ENCODE measurements at places on chromosomes 7 and 10.

DNA sequence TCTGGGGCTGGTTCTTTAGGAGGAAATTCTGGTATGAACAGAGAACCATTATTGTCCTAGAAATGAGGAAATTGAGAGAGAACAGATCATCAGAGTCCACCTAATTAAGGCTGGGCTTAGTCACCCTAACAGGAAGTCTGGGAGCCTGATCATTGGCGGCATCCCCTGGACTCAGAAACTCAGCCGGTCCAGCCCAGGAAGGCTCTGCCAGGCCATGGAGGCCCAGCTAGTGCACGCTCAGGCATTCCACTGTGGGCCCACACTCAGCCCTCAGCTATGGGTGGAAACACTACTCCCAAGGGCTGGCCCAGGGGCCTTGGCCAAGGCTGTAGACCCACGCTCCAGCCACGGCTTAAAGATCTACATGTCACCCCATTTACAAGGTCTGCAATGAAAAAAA lies 109.2 kb downstream of the PTPN20 start:
- DNase-seq, result no peak

- no peak for DNase-seq
Measured at GRCh38 chr7:113367041-113367586, 248.8 kb upstream of the SMIM30 start.

- DNase-seq, result no peak
Measured at GRCh38 chr10:119210633-119211032, 3.3 kb downstream of the GRK5 start.

DNA sequence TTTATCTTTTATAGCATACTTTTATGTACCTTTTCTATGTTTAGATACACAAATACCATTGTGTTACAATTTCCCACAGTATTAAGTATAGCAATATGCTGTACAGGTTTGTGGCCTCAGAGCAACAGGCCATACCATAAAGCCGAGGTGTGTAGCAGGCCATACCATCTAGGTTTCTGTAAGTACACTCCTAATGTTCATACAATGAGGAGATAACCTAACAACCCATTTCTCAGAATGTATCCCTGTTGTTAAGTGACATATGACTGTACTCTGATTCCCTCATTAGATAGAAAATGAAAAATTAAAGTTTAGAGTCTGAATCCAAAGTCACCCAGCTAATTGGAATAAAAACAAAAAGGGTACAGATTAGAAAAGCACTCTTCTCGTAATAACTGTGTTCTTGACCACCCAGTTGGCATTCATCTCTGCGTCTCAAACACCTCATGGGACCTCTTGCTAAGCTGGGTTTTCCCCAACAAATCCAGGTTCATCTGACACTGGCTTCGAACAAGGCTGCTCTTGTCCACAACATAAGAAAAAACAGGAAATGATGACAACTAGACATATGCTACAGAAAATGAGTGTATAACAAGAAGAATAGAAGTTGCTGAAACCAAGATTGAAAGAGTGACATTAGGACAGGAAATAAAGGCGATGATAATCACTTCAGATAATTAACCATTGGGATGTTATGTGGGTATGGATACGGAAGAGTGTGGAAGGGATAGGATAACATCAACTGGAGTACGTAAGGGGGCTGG lies 1.4 kb downstream of the NDUFB8 start:
- no peak for DNase-seq

- DNase-seq, result no peak
Measured at GRCh38 chr10:104735036-104735756, 94.1 kb downstream of the SORCS3 start.

DNA sequence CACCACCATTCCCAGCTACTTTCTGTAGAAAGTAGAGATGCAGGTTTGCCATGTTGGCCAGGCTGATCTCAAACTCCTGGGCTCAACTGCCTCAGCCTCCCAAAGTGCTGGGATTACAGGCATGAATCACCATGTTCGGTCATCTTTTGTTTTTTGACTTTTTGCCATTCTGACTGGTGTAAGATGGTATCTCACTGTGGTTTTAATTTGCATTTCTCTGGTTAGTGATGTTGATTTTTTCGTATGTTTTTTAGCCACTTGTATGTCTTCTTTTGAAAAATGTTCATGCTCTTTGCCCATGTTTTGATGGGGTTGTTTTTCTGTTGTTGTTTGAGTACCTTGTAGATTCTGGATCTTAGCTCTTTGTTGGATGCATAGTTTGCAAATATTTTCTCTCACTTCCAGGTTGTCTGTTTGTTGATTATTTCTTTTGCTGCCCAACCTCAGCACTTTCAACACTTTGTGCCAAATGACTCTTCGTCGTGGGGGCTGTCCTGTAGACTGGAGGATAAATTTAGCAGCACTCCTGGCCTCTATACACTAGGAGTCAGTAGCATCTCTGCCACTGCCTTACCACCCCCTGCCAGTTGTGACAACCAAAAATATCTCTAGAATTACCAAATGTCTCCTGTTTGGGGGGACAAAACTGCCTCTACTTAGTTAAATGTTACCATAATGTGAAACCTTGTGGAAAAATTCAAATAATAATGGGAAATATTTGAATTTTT lies 6.5 kb upstream of the CPED1 start:
- no peak for DNase-seq

All from NCI-H187 treated with DMSO at 0.1 percent for 48 hours (cell line).